ENCODE measurements at places on chromosomes 1 and 21.

DNA sequence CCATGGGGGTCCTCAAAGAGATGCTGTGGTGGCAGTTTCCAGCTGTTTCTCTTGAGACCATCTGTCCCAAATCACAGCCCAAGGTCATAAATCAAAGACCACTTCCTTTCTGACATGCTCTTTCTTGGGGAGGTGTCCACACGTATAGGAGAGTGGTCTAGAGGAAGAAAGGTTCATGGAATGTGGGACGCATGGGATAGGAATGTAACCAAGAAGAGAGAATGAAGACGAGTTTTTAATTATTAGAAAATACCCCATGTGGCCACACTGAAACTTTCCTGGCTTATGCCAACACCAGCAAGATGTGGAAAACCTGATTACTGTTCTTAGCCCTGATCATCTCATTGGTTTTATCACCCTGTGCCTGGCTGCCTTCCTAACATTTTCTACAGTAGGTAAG is 124.2 kb upstream of the IFFO2 start:
- DNase-seq = no peak

- DNase-seq = no peak
Measured at GRCh38 chr1:198298640-198299039, 141.8 kb downstream of the NEK7 start.

GRCh38 chr1:201625226-201625761 is 86.4 kb downstream of the NAV1 start:
- DNase-seq = peak; percentile 96

DNA sequence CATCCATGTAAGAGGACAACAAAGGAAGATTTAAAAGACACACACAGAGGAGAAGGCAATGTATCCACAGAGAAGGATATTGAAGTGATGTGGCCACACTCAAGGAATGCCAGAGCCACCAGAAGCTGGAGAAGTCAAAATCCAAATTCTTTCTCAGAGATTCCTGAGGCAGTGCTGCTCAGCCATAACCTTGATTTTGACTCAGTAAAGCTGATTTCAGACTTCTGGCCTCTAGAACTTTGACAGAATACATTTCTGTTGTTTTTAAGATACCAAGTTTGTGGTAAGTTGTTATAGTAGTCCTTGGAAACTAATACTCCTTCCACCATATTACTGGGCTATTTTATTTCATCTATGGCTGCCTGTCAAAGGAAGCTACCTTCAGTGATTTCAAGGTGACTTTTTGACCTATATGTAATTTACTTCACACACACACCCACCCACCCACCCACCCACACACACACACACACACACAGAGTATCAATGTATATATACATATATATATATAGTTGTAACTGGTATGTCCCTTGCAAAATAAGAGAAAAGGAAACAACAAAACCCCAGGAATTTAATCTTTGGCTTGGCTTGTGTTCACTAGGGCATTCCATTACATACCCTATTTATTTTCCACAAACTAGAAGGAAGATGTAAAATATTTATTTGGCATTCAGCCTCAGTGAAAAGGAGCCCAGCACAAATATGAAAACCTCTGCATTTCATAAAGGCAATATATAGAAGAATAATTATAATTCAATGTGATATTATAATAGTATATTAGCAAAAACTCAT is 142.1 kb upstream of the PTGFR start:
- no peak for DNase-seq

- DNase-seq = no peak
Measured at GRCh38 chr1:191541758-191542157, 616.5 kb upstream of the RGS18 start.

DNA sequence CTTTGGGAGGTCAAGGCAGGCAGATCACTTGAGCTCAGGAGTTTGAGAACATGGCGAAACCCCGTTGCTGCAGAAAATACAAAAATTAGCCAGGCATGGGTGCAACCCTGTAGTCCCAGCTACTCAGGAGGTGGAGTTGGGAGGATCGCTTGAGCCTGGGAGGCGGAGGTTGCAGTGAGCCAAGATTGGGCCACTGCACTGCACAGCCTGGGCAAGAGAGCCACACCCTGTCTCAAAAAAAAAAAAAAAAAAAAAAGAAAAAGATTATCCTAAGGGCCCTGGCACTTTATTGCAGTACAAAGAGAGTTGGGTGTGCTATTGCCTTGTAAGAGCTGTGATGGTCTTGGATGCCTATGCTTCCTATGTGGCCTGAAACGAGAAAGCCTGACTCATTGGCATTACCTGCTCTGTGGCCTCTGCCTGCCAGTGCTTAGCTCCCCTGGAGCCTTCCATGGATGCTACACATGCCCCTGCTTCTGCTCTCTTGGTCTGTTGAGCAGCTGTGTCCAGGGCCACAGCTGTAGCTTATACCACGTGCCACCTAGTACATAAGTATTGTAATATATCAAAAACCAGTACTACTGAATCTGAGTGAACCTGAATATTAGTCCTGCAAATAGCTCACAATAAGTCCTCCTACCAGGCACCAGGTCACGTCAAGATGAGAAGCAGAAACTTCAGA is 45.8 kb downstream of the DNAJC6 start:
- no peak for DNase-seq

DNA sequence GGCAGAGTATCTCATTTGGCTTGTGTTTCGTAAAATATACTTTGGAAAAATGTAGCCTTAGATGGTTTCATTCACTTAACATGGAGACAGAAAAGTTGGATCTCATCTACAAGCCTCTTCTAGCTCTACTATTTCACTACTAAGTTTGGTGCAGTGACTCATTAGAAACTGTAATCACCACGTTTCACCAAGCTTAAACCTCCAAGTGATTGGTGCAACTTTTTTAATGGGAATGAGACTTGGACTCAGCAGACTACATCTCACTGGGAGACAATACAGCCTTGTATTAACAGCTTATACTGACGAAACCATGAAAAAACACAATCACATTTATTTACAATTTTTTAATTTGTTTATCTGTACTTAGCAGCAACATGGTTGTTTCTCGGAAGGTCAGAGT is 29.9 kb upstream of the NRIP1 start:
- no peak for DNase-seq

DNA sequence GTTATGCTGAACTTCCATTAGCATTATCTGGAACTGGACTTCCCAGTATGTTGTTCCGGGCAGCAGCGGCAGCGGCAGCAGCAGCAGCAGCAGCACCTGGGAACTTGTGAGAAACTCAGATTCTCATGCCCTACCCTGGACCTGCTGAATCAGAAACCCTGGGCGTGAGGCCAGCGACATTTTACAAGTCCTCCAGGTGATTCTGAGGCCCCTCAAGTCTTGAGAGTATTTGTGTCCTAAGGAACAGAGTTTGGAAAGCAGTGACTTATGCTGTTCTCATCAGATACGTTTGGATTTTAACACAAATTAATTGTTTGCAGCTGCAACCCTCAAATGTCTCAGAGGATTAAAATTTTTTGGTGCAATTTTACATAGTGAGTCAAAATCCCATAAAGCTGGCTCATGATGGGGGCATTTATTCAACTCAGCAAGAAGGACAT is 157.2 kb upstream of the KAZN start:
- peak; percentile 91 for DNase-seq

DNA sequence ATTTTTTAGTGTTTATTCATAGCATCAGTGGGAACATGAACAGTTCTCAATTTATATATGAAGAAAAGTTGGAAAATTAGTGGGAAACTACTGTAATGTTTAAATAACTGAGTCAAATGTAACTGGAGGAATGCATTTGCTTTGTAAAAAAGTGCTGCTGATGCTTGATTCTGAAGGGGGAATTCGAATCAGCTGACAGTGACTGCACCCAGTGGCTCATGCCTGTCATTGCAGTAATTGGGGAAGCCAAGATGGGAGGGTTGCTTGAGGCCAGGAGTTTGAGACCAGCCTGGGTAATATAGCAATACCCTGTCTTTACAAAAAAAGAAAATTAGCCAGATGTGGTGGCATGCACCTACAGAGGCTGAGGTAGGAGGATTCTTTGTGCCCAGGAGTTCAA is 398.4 kb downstream of the ZP4 start:
- DNase-seq = no peak

- no peak for DNase-seq
Measured at GRCh38 chr1:235069176-235069575, 59.5 kb downstream of the TOMM20 start.

DNA sequence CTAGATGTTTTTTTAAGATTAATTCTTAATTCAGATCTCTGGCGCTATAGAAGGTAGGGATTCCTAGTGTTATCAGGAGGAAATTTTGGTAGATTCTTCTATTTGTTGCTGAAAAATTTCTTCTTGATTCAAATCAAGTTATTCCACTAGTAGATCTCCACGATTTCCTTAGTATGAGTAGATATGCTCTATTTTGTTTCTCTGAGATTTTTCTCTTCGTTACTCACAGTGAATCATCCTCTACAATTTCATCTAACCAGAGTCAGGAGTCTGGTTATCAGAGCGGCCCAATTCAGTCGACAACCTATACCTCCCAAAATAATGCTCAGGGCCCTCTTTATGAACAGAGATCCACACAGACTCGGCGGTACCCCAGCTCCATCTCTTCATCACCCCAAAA is 18.8 kb upstream of the HAX1 start:
- DNase-seq = no peak

- no peak for DNase-seq
Measured at GRCh38 chr1:72018562-72018961, 263.8 kb downstream of the NEGR1 start.

DNA sequence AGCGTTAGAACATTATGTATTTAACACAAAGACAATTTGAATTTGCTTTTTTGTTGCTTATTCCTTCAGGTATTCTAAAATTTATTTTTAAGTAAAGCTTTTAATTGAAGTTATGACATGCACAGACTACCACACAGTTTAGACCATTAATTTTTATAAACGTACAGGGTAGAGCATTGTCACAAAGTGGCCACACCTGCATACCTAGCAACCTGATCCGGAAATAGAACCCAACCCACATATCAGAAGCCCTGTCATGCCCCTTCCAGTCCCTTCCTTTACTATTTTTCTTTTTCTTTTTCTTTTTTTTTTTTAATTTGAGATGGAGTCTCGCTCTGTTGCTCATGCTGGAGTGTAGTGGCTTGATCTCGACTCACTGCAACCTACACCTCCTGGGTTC is 16.8 kb downstream of the CXADR start:
- no peak for DNase-seq

DNA sequence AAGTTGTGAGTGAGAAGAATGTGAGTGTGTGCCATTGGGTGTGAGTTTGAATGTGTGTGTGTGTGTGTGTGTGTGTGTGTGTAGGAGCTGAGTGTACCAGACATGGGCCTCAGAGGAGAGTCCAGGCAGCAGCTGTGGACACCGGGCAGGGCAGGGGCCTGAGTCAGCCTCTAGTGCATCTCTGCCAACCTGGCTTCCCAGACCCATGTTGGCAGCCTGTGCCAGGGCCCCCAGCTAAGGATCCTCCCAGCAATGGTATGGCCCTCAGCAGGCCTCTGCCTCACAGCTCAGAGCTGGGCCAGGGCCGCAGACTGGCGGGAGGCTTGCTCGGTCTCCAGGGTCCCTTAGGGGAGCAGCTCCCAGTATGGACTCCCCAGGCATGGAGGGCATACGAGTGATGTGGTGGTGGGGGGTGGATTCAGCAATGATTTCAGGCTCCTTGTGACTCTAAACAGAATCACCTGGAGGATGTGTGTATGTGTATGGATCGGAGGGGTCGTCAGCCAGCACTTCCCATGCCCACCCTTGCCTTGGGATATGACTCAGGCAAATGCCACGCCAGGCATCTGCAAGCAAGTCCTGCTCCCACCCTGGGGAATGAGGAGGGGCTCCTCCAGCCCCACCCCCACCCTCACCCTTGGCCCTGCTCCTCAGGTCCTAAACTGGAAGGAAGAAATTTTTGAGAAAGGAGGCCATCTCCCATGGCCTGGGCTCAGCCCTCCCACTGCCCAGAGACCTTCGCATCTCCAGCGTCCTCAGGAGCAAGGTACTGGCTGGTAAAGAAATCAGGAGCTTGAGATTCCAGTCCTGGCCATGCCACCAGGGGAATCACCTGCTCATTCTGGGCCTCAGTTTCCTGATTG is 1.8 kb upstream of the FOXO6 start:
- DNase-seq = peak; percentile 31

DNA sequence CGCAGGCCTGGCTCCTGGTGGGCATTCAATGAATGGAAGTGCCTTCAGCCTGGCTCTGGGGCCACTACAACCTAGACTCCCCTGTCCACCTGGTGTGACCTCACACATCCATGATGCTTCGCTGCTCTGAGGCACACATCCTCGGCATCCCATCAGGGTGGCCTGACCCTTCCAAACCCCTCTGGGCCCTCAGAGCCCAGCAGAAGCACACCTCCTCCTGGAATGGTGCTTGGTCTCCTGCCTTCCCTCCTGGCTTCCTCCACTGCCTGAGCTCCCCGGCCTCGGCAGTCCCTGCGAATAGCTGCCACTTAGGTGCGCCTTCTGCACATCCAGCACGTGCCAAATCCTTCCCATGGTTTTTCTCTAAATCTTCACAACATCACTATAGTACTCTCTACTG is 133.8 kb downstream of the GLIS1 start:
- no peak for DNase-seq

GRCh38 chr1:96632045-96632664 is 89.4 kb upstream of the PTBP2 start:
- no peak for DNase-seq

- peak; percentile 53 for DNase-seq
Measured at GRCh38 chr1:173095632-173096031, 44.9 kb upstream of the TNFSF18 start.
